ENCODE measurements at places on chromosomes 12 and 14.

DNA sequence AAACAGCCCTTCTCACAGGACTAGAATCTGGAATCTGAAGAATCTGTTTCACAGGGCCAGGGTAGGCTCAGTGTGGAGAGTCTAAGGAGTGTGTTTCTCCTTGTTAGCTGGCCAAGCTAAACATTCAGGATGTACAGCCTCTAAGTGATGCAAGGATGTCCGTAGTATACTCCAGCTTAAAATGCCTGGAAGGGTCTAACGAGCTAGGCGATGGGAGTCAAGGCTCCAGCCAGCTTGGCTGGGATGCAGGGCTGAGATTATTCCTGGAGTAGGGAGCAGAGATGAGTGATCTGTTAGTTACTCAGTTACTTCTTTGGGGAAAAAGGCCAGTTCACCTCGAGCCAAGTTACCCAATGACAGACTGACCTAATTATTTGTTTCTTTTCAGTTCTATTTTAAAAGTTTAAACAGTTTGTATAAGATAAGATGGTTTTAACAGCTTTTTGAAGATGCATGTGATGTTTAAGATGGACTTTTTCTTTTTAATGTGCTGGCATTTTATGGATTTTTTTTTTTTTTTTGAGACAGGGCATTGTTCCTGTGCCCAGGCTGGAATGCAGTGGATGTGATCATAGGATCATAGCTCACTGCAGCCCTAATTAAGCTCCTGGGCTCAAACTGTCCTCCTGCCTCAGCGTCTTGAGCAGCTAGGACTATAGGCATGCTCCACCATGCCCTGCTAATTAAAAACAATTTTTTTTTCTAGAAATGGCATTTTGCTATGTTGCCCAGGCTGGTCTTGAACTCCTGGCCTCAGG lies 41.1 kb downstream of the SYNE2 start:
- DNase-seq, result peak; percentile 81

DNA sequence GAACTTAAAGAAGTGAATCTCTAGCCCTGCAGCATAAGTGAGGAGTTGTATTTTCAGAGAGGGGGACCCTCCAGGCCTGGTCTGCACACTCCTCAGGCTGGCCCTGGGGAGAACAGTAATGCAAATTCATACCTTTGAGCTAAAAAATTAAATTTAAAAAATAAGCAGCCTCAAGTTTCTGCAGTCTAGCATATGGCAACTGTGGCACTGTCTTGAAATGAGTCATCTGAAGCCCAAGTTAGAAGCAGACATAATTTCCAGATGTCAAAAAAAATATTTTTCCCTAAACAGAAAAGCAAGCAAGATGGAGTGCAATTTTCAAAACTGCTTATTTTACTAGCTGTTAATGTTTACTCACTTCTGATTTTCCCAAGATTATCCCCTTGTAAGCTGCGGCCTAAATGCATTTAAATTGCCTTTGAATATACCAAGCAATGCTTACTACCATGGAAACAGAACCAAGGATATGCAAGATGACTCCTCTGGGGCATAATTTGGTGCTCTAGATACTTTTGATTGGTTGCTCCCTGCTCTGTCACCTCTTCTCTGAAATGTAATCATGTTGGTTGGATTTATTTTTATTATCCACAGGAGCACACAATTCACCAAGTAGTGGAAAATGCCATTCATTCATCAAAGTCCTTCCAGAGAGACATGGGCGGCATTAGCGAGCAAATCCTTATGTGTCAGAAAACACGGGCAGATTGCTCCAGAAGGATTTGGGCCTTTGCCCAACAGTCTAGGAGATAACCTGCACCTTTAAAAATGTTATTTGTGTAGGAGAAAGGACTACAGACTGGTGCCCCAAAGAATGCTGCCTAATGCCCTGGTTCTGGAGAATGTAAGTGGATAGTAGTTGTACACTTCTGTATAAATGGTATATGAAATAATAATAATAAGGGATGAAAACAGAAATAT lies 25.0 kb upstream of the DHRS7 start:
- DNase-seq, result no peak

GRCh38 chr14:73234586-73235394 lies 2.5 kb upstream of the PAPLN start:
- DNase-seq, result no peak

DNA sequence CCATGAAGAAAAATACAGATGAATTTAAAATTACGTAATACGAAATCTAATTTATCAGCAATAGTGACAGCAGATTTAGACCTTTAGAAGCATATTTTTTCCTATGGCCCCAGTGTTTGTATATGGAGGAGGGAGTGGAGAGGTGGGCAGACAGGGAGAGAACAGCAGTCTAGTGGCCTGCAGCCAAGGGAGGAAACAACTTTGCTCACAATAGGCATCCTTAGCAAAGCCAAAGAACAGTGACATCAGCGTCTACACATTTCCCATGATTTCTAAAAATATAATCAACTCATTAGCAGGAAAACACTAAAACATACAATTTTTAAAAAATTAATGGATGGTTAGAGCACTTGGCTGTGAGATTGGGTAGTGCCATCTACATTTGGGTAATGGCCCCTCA lies 622.6 kb upstream of the ATP2B1 start:
- no peak for DNase-seq

- DNase-seq, result no peak
Measured at GRCh38 chr12:102548543-102548942, 68.2 kb upstream of the IGF1 start.

GRCh38 chr12:54162741-54163140 lies 26.0 kb downstream of the SMUG1 start:
- no peak for DNase-seq

DNA sequence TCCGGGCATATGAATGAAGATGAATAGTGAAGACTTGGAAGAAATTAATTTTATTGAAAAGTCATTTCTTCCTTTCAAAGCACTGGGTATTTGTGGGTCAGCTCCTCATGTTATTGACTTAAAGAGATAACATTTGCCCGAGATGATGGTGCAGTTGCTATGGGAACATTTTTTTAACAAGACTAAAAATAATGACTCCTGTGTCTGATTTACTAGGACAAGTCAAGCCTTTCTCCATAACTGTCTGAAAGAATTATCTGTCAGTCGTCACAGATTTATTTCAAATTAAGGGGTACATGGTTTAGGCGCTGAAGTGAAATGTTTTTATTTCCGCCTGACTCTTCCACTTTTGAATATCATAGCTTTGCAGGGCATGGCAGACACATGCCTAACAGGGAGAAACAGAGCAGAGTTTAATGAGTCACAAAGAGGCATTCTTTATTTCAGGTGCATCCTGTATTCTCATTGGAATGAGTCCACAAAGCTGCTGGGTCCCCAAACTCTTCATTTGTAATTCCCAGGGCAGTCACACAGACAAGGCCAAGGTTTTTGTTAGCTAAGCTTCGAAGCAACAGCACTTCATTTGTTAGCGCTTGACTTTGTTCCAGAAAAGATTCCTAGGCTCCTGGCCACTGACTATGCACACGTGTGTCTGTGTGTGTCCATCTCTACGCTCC lies 4.3 kb upstream of the GPHB5 start:
- DNase-seq, result no peak

DNA sequence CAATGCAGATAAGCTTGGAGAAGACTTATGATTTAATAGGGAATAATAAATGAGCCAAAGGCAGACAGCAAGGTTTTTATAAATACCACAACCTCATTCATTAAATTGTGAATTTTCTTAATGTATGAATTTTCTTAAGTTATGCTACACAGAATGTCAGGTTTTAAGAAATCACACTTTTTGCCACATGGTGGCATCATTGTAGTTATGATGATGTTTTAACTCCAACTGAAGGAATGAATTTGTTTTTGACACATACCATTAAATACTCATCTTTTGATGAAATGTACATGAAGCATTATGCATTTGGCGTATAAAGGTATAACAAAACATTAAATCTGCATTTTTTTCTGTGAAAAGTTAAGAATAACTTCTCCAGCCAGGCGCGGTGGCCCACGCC lies 524.1 kb upstream of the FBXO33 start:
- no peak for DNase-seq

DNA sequence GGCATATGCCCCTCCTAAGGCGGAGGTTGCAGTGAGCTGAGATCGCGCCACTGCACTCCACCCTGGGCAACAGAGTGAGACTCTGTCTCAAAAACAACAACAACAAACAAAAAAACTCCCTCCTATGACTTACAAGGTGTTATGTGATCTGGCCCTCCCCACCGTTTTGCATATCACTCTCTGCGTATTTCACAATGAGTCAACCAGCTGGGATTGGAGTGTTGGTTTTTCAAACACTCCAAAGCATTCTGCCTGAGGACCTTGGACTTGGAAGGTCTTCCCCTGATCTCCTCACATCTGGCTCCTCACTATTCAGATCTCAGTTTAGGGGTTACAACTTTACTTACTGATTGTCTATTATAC lies 14.0 kb downstream of the MANSC1 start:
- DNase-seq, result no peak
